ENCODE measurements at places on chromosomes 11 and 22.

DNA sequence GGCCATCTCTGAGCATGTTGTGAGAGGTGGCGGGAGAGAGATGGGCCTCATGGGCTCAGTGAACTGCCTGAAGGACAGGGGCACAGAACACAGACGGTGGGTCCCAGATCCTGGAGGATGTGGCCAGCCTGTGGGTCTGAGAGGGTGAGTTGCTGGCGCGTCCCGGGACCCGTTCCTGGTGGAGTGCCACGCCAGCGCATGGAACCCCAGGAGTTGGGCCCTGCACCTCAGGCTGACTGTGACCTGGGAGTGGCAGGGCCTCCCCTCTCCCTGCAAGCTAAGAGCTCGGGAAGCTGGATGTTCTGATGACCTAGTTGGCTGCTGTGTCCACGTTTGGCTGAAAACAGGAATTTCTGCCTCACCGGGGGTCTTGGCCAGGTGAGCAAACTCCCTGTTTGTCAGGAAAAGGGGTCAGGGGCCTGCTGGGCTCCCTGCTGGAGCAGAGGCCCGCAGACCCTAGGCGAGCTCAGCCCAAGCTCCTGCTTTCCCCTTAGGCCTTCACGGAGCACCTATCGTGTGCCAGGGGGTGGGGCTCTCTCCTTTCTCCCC lies 15.0 kb downstream of the LRRC32 start:
- H3K36me3 ChIP-seq, result no peaks in the 10 kb centered on the region
- no peaks in the 10 kb centered on the region for H3K4me1 ChIP-seq
- no peak overlapping the region for H3K27ac ChIP-seq
- DNase-seq, result no peak
- no peak overlapping the region for H3K4me3 ChIP-seq

DNA sequence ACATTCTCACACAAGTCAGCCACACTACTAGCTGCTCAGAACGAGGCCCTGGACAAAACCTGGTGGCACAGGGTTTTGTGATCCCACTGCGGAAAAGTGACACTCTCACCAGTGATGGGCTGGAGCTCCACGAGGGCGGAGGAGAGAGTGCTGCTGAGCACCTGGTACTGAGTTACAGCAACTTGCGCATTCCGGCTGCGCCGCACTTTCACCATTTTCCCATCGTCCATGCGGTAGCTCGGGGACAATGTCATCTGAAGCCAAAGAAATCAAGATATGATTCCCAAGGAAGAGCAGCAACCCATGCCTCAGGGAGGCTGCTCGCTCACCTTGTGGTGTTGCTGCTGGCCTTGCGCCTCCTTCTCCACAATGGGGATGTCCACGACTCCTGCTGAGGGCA lies 6.1 kb downstream of the RPUSD4 start:
- DNase-seq, result no peak
- H3K4me3 ChIP-seq, result no peak overlapping the region
- H3K27me3 ChIP-seq, result no peaks in the 10 kb centered on the region
- peaks cover 5% of the 10 kb centered on the region for H3K4me1 ChIP-seq
- no peak overlapping the region for H3K27ac ChIP-seq

- H3K27ac ChIP-seq, result no peak overlapping the region
- no peaks in the 10 kb centered on the region for H3K36me3 ChIP-seq
- peaks cover 79% of the 10 kb centered on the region for H3K27me3 ChIP-seq
- no peaks in the 10 kb centered on the region for H3K4me1 ChIP-seq
- no peak for DNase-seq
Observed at GRCh38 chr11:127993788-127994187, 593.6 kb downstream of the ETS1 start.

DNA sequence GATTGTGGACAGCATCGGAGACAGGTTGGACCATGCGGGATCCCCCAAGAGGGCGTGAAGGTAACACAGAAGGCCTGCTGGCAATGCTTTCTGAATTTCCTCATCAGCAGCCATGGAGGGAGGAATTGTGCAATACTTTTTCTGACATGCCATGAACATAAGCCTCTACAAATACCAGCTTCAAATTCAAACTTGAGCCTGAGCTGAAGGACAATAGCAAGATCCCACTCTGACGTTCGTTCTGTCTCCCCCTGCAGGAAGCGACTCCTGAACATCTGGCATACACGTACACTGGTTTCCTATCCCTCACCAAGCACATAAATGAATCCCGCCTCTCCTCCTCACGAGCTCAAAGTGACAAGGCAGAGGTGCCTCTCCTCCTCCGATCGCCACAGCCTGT lies 312.2 kb downstream of the BRD1 start:
- H3K4me1 ChIP-seq, result no peaks in the 10 kb centered on the region
- no peak overlapping the region for H3K4me3 ChIP-seq
- H3K36me3 ChIP-seq, result no peaks in the 10 kb centered on the region
- no peak overlapping the region for H3K27ac ChIP-seq
- H3K27me3 ChIP-seq, result peaks cover 73% of the 10 kb centered on the region

GRCh38 chr22:39809772-39810557 lies 83.6 kb downstream of the ENTHD1 start:
- no peaks in the 10 kb centered on the region for H3K4me1 ChIP-seq
- no peak overlapping the region for H3K27ac ChIP-seq
- no peak overlapping the region for H3K4me3 ChIP-seq
- H3K27me3 ChIP-seq, result peaks cover 57% of the 10 kb centered on the region
- no peak for DNase-seq
- no peaks in the 10 kb centered on the region for H3K36me3 ChIP-seq

DNA sequence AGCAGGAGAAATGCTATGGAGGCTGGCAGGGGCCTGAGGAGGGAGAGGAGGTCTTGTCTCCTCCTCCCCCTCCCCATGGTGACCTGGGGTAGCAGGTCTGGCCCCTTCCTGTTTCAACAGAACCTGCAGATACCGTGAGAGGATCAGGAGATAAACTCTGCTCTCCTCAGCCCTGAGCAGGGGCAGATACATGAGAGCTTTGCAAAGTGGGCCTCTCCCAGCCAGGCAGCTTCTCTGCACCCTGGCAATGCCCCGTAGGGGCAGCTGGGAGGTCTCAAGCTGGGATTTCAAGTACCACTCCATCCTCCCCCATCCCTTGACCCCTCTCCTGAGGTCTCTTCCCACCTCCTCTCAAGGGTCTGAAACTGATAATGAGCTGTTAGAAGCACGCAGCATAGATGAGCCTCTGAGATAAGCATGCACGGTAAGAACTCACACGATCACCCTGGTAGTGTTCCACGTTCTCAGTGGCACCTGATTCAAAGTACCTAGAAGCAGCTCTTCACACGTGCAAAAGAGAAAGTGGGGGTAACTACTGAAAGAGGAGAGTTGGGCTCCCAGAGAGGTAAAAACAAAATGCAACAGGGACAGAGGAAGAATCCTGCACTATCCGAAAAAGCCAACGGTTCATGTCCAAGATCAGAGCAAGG lies 4.9 kb upstream of the CCDC86 start:
- no peaks in the 10 kb centered on the region for H3K27me3 ChIP-seq
- H3K4me1 ChIP-seq, result peaks cover 35% of the 10 kb centered on the region
- H3K36me3 ChIP-seq, result no peaks in the 10 kb centered on the region
- no peak for DNase-seq
- no peak overlapping the region for H3K27ac ChIP-seq
- H3K4me3 ChIP-seq, result no peak overlapping the region

- no peaks in the 10 kb centered on the region for H3K36me3 ChIP-seq
- DNase-seq, result peak; percentile 87
- no peak overlapping the region for H3K4me3 ChIP-seq
- 0 out of 2 replicates have a peak overlapping the region, but pooled peaks have one; percentile 11 for H3K27ac ChIP-seq
- peaks cover 33% of the 10 kb centered on the region for H3K4me1 ChIP-seq
- no peaks in the 10 kb centered on the region for H3K27me3 ChIP-seq
Observed at GRCh38 chr11:35593143-35593542, 25.1 kb upstream of the FJX1 start.

DNA sequence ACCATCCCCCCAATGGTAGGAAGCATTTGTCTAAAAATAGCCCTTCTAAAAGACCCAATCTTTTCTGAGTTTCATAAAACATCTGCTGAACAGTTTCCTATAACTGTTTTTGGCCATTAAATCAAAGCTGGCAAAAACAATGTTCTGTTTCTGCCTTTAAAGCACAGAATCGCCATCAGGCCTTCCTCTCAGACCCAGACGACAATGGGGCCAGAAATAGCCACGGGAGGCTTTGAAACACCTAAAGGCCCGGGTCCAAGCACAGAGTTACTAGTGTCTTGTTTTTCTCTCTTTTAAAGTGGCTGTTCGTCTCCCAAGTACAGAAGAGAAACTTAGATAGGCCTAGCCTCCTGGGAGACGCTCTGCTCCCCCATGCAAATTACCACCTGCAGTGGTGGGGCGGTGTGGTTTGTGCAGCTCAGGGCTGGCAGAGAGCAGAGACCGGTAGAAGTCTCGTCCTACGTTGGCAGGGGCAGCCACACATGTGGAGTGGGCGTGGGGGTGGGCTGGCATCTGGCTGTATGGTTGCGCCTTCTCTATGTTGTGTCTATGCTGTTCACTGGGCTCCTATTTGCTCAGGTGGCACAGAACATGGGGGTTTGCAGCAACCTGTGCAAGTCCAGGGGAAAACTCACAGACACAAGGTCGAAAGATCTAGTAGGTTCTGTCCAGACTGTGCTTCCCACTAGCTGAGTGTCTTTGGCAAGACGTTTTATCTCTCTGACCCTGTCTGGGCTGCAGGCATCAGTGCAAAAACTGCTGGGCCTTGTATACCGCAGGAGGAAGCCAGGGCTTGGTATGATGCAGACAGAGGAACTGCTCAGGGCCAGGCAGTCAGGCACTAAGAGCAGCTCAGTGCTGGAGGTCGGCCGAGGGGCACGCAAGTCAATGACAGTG lies 23.6 kb upstream of the ETS1 start:
- H3K27me3 ChIP-seq, result no peaks in the 10 kb centered on the region
- no peak overlapping the region for H3K4me3 ChIP-seq
- DNase-seq, result no peak
